ENCODE measurements at places on chromosomes 3 and 15.

DNA sequence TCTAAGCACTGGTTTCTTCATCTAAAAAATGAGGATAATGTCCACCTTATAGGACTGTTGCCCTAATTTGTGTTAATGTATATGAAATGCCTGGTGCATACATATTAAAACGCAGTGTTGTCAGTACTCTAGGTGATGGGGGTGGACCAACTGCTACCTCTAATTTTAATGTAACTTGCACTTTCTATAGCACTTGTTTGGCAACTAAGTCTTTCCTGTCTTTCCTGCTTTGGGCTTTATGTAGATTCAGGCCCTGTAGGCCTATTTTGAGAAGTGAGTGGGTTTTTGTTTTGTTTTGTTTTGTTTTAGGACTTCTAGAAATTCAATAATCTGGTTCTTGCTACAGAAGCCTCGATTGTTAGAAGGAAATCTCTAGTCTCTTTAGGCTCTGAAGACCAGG, 21.2 kb downstream of the SLC7A14 start:
- no peak for DNase-seq

GRCh38 chr3:159144472-159144871, 342.6 kb downstream of the MFSD1 start:
- no peak for DNase-seq

DNA sequence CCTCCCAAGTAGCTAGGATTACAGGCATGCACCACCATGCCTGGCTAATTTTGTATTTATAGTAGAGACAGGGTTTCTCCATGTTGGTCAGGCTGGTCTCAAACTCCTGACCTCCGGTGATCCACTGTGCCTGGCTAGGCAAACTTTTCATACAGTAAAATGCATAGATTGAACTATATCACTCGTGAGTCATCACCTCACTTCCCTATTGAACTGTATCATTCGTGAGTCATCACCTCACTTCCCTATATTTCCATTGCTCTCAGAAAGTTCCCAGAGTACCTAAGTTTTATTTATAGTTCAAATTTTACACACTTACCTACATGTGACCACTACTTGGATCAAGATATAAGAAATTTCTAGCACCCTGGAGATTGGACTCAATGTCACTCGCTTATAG, 73.6 kb upstream of the ACAD9 start:
- DNase-seq: no peak

- no peak for DNase-seq
These were observed 52.9 kb downstream of the LRTM1 start for GRCh38 chr3:54874816-54875556.

DNA sequence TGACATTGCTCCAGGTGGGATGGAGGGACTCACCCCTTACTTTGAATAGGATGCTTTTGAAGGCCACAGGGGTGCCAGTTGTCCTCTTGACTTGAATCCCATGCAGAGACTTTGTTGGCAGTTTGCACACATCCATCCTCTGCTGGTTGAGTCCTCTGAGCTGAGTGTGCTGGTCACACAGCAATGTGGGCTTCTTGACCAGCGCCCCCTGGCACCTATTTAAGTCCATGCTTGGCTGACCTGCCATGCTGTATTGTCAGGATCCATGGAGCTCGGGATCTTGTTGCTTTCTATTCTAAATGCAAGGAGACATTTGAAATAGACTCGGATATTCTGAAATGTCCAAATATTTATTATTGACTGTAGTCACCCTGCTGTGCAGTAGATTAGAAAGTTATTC, 19.8 kb downstream of the RAB7A start:
- no peak for DNase-seq

DNA sequence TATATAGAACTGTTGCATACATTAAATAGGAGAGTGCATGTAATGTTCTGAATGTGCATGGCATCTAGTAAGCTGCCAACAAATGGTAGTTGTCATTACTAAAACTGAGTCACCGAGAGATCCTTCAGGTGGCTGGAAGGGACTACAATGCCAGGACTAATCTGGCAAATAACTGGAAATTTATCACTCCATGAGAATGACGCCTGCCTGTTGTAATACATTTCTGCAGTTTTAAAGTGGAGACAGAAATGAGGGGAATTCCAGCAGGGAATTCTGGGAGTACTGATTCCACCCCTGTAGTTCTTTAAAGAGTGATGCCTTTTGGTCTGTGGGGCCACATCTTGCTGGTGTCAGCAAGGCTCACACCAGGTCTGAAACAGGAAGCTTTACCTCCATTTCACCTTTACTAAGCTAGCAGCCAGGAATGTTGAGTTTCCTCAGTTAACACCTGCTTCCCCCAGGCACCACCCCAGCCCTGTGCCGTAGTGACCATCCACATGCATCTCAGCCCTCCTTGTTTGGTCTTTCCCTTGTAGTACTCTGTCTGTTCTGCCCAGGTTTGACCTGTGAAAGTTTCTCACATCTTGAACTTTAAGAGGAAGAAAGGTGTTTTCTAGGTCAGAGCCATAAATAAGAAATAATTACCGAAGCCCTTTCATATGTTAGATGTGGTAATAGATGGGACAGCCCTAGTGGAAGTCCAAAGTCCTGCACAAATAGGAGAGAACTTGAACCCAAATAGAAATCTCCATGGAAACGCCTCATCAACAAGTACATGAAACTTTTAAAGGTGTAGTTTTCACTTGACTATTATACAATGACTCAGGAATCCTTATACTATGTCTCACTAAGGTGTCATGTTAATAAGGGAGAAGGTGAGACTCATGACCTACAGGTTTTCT, 56.7 kb upstream of the LMOD3 start:
- no peak for DNase-seq

- no peak for DNase-seq
These were observed 806 bp downstream of the KLHL25 start for GRCh38 chr15:85793641-85794597.

DNA sequence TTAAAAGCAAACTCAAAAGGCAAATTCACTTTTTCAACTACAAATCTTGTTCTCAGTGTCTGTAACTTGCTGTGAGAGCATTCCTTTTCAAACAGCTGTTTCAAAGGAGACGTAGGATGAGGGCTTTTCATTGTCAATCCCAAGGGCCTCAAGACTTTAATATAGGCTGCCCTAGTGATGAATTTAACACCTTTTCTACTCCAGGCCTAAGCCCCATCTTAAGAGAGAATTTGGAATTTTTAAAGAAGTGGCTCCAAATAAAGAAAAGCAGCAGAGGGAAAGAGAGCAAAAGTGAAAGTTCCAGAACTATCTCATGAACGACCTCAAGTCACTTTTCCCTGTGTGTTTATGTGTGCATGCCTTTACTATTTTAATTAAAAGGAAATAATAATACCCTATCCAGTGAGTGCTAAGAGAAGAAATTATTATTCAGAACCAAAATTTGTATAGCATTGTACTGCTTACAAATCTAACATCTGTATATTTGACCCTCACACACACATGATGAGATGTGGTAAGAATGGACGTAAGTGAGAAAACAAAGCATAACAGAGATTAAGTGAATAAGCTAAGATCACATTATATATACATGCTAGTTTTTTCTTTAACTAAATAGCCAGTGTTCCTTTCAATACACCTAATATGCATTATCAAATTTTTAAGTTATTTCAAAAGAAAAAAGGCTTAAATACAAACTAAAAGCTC, 196.4 kb downstream of the VGLL3 start:
- DNase-seq: no peak

GRCh38 chr15:39177561-39177960, 403.3 kb upstream of the THBS1 start:
- no peak for DNase-seq

DNA sequence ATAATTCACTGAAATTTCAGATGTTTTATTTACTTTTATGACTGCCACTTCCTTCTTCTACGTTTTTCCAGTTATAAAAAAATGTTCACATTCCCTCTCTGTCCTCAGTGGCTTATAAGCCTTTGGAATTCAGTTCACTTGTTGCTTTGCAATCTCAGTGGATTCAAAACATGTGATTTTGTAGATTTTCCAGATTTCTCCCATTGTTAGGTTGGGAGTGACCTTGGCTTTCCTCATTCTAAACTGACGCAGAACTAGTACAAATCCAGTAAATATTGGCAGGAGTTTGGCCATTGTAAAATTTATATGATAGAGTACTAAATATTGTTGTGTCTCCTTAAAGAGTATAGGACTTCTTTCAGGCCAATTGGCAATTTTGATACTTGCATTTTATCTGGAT, 812.3 kb upstream of the ROBO1 start:
- DNase-seq: no peak

- no peak for DNase-seq
These were observed 20.3 kb downstream of the PDZRN3 start for GRCh38 chr3:73604451-73604850.

DNA sequence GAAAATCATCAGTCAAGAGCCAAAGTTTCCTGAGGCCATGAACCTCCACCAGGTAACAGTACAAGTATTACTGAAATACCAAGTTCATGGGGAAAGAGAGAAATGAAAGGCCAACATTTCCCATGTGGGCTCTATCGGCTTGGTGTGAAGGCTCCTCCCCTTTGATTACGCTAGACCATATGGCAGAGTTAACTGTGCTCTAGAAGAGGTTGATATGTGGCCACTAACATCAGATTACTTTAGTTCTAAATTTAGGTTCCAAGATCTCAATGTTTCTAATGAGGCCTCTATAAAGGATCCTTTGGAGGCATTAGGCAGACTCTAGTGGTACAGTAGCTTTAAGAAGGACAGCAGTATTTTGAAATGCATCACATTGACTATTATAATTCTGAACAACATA, 127.1 kb downstream of the SEMA6D start:
- no peak for DNase-seq

DNA sequence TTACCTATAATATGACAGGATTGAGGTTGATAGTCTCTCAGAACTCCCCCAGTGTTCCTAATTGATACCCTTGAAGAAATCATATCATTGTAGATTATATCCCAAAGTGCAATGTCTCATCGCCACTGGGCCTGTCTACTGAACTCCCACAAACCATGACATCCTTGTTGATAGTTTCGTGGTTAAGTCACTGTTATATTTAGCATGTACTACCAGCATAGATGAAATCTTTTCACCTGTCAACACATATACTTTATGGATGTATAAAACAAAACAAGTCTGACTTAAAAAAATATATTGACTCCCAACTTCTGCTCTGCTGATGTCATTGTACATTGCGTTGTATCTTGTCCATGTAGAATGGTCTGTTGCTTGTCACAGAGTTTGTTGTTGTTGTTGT, 128.1 kb downstream of the IQCH start:
- DNase-seq: no peak

DNA sequence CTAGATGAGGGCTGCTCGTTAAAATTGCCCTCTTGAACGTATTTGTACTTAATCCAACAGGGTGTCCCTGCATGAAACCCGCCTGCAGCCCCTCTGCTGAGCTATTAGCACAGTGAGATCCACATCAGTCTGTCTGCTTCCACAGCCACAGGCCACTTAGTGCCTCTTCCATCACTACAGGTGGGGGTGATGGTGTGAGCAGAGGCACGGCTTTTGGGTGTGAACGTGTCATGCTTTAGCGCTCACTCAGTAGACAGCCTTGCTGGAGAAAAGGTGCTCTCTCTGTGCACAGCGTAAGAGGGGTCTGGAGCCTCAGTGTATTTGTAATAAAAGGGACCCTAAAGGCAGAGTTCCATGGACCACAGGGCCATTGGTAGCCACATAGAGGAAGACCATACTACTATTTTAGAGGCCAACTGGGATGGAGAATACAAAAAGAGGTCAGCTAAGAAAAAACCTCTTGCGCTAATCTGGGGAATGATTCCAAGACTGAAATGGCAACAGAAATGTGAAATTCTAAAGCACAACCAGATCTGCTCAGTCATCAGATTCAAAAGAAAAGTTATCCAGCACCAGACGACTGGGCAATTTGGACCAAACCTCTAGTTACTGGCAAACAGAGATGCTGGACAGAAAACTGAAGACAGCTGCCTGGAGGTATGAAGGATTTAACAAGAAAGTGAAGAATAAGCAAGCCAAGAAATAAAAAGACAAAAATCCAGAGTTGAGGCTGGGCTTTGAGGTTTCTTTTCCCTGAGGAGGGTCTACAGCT, 120.2 kb downstream of the ATP10A start:
- DNase-seq: no peak

DNA sequence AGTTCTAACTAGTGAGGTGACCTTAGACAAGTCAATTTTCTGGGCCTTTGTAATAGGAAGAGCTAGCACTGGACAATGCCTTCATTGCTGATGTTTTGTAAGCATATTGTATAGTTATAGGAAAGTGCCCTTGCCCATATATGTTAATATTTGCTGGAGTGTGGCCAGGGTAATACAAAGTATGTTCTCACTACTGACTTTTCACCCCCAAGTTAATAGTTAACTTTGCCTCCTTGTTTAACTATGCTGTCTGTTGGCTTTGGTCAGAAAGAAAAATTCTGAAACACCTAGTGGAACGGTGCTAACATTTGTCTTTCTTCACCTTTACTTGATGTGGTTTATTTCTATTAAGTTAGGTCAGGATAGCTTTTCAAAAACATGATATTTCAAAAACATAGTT, 287.4 kb upstream of the CTNNB1 start:
- DNase-seq: no peak
